ENCODE measurements at places on chromosomes 5 and 9. TPM values are rescaled to one million over a fixed set of nuclear protein-coding genes. Genes with fewer than 3 reads are reported as not detected.

DNA sequence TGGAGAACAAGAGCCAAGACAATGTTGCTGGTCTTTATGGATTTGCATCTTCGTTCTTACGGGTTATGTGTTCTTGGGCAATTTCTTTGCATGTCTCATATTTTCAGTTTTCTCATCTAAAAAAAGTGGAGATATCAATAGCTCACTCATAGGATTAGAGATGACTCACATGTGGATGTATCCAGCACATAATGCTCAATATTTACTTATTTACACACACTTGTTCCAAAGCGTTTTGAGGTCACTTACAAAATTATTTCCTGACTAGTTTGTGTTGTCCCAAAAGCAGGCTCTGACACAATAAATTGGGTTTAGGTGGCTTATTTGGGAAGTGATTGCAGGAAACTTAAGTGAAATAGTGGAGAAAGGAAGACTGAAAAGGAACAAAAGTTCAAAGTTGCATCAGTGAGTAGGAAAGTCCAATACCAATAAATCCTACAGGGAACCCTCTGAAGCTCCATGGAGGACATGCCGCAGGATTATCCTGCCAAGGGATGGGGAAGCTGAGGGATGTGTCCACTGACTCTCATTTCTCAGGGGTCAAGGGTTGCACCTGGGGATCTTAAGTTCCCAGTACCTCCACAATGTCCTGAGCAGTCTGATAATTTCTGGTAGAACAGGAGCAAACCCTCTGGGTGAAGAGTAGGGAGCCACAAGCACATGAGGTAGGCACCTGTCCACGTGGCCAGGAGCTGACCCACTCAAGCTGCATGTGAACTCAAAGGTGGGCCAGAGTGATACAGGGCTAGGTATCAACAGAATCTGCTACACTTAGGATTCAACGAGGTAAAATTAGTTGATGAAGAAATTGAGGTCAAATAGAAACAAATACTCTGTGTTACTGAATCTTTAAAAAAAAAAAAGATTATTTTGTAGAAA is 37.4 kb upstream of the SLC44A1 start:
- DNase-seq, result no peak

GRCh38 chr9:132994410-132995120 is 16.1 kb downstream of the GFI1B start:
- DNase-seq, result no peak

- no peak for DNase-seq
These were observed 357.1 kb downstream of the CDH18 start for GRCh38 chr5:19630876-19631275.

DNA sequence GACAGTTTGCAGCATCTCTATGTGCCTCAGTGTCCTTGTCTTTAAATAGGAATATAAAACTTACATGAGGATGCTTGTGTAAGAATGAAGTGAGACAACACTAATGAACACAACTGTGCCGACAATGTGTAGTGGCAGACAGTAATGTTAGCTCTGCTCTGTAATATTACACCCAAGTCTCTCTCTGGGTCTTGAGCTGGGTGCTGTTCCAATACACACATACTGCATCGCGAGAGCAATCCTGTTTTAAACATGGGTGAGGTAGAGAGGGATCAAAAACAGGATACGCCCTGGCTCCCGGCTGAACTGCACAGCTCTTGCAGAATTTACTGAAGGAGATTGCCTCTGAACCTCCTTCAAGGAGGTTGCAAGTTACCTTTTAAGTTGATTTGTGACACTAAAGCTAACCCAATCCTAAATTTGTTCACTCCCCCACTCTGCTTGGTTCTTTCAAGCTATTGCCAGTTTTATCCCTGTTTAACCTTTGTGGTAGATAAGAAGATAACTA is 155.2 kb upstream of the ISL1 start:
- no peak for DNase-seq

- no peak for DNase-seq
These were observed 171.3 kb downstream of the SLC28A3 start for GRCh38 chr9:84169240-84169639.

- DNase-seq, result no peak
These were observed 40.0 kb downstream of the EHMT1 start for GRCh38 chr9:137658781-137659180.

GRCh38 chr5:6510132-6510531 is 61.5 kb downstream of the UBE2QL1 start:
- no peak for DNase-seq

Gene PKD2L2
- not detected for total RNA-seq

DNA sequence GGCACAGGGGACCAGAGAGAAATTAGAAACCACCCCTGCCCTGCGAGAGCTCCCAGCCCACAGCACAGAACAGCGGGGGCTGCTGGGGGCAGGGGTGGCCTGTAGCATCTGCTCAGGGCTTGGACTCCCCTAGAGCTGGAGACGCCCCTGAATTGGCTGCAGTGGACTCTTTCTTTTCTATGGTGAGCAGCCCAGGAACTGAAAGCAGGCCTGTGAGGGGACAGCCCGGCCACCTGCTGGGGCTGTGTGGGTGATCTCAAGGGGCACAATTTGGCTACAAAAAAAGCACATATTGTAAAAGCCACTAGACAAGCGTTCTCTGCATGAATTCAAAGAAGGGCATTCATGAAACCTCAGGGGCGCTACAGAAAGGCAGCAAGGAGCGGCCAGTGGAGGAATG is 57.5 kb upstream of the ICE1 start:
- DNase-seq, result no peak

DNA sequence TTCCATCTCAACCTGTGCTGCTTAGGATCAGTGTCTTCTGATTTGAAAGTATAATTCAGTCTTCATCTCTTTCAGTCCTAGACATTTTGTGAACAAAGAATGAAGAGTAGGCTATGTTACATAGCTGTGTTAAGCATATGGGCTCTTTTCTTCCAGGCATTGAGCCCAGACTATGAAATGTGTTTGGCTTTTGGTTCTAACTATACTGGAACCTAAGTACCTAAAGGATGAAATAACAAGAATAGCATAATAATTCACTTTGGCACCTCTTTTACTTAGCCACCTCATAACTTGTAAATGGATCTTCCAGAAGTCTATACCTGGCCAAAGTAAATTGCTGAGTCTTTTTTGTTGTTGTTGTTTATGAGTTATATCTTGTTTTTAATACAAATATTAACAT is 71.4 kb downstream of the SLF1 start:
- no peak for DNase-seq

Gene TMEM215
- total RNA-seq, result not detected

Gene CYSRT1
- 0.50 TPM for total RNA-seq

DNA sequence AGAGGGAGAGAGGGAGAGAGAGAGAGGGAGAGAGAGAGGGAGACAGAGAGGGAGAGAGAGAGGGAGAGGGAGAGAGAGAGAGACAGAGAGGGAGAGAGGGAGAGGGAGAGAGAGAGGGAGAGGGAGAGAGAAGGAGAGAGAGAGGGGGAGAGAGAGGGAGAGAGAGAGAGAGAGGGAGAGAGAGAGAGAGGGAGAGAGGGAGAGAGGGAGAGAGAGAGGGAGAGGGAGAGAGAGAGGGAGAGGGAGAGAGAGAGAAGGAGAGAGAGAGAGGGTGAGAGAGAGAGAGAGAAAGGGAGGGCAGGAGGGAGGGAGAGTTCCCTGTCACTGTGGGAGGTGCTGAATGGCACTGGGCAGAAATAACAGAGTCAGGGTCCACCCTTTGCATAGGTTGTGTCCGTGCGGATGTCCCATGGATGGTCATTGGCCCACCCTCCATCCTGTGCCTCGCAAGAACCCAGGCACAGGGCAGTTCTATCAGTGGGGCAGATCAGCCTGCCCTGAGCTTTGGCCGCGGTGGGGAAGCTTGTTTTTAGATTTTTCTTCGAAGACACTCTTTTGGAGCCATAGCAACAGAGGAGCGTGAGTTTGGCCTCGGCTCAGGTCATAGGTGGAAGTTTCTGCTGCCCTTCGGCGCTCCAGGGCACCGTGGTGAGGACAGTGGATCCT is 30.1 kb downstream of the ADAMTSL2 start:
- DNase-seq, result no peak

DNA sequence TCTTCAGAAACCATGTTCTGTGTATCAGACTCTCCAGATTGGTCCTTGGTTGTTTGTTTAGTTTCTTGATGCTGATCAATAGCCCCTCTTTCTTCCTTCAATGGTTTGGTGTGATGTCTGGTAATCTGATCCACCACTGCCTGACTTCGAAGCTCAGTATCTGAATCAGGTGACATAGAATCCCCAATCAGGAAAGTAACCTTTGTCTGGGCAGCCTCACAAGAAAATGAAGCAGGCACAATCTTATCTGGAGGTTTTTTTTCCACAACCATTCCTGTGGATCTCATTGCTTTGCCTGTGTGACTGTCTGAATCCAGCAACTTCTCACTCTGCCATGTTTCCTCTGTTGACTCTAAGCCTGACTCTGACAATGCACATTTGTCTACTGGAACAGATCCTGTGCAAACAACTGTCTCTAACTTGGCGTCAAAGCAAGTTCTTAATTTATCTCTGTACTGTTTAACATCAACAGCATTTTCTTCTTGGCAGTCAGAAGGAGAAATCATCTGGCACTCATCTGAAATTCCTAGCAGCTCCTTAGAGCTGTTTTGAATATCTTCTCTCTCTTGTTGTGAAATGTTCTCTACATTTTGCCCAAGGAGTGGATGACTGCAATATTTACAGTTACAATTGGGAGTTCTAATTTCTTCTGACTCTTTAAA is 37.1 kb upstream of the RAPGEF6 start:
- no peak for DNase-seq

GRCh38 chr5:35247648-35248034 is 17.4 kb upstream of the PRLR start:
- no peak for DNase-seq

DNA sequence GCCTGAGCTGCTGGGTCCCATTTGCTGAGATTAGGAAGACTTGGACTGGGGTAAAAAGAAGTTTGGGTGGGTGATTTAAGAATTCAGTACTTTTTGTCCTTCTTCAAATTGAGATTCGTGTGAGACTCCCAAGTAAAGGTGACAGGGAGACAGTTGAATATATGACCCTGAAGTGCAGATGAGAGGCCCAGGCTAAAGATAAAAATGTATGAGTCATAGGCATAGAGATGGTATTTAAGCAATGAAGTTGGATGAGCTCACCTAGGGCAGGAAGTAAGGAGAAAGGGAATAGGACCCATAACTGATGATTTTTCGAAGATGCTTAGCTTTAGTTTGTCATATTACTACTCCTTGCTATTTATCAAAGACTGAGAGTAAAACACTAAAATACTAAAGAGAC is 255.9 kb upstream of the ADRA1B start:
- no peak for DNase-seq

DNA sequence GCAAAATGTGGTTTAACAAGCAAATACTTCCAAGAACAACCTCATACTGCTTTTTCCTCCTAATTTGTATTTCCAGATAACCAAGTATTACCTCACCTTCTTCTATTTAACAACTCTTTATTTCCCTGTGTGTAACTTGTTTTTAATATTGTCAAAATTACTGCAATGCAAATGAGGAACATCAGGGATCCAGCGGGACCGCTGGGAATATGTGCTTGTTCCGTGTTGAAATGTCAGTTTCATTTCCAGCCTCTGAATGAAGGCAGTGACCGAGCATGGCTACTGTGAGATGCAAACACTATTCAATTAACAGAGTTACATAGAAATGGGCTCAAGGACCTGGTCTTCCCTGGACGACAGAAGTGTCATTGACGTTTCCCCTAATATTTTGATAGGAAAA is 110.8 kb upstream of the CTSL start:
- no peak for DNase-seq

DNA sequence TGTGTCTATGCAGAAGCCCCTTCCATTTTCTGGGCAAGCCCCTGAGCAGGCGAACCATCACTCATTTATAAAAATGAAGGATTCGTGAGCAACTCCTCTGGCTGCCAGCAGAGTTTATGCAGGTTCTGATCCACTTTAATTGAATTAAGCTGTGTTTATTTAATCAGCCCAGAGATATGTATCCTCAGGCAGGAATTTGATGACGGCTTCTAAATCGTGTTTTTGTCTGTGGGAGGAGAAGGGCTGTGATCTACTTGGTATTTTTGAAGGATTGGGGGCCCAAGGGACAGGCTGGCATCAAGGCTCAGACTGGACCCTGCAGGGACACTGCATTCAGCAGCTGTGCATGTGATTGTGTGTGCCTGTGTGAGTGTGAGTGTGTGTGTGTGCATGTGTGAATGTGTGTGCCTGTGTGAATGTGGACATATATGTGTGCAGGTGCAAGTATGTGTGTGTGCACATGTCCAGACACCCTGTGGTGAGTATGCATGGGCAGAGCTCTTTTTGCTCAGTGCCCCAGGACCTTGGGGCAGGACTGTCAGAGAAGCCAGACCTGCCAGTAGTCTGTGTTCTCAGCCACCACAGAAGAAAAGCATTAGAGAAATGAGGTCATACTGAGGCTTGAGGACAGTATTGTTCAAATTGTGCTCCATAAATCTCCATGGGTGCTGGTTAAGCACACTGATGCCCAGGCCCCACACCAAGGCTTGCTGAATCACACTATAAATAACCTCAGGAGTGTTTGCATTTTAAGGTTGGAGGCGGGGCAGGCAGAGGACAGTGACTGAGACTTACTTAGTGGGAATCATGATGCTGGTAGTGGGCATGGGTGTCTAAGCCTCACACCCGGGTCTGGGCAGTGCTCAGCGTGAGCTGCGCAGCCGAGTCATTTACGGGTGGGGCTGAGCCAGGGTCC is 164.0 kb downstream of the CARTPT start:
- DNase-seq, result no peak

GRCh38 chr9:5460157-5460556 is 9.8 kb downstream of the CD274 start:
- no peak for DNase-seq

DNA sequence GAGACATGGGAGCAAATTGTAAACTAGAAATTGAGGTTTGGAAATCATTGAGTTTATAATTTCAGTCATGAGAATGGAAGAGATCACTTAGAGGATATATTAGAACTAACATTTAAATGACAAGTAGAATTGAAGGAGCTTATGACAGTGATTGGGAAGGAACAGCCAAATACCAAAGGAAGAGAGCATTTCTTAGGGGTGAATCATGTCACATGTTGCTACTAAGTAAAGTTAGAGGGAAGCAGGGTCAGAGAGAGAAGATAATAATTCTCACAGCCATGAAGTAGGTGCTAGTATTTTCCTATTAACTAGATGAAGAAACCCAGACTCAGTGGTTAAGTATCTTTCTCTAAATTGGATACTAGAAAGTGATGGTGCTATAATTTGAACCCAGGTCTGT is 59.3 kb downstream of the COMMD10 start:
- DNase-seq, result no peak

DNA sequence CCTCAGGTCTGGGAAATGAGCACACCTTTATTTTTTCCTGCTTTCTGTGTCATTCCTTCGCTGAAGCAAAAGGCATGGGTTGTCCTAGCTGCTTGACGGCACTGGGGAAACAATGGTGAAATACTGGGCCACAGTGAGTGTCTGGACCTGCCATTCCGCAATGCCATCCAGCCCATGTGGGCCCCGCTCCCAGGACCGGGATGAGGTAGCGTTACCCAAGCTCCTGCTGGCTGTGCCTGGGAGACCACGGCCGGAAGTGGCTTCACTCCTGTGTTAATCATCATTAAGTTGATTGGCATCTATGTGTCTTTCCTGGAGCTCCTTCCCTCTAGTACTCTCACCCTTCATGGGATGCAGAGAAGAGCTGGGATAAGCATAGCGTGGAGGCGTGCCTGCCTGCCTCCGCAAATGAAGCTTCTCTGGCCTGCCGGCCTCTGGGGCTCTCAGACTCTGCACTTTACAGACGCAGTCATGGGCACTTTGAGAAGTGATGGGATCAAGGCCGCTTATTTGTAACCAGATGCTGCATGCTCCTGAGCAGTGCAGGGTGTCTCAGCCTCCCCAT is 16.5 kb upstream of the SMIM32 start:
- no peak for DNase-seq
